ENCODE measurements at places on chromosomes 1 and 21. TPM values are rescaled to one million over a fixed set of nuclear protein-coding genes. Genes with fewer than 3 reads are reported as not detected.

CD2 gene
- total RNA-seq: 264 TPM

SH3BGR gene
- total RNA-seq: 4.0 TPM

TRPM2 gene
- total RNA-seq: 3.5 TPM

FCGR1A gene
- total RNA-seq: not detected

LCE1A gene
- total RNA-seq: not detected

G0S2 gene
- 139 TPM for total RNA-seq

AGT gene
- total RNA-seq: not detected

AIRE gene
- total RNA-seq: not detected

FALEC gene
- not detected for total RNA-seq

RIMKLA gene
- 1.2 TPM for total RNA-seq

ISG20L2 gene
- total RNA-seq: 28.7 TPM

CHODL gene
- not detected for total RNA-seq

ARHGAP29 gene
- 0.48 TPM for total RNA-seq

NEXN gene
- total RNA-seq: 1.9 TPM

OPRD1 gene
- not detected for total RNA-seq

ZNF683 gene
- not detected for total RNA-seq

CELA3B gene
- not detected for total RNA-seq

S100A8 gene
- not detected for total RNA-seq

GRCh38 chr1:244084763-244085162 lies 33.7 kb downstream of the ZBTB18 start:
- no peaks in the 10 kb centered on the region for H3K4me1 ChIP-seq
- no peak overlapping the region for H3K4me3 ChIP-seq
- no peak for DNase-seq
- no peaks in the 10 kb centered on the region for H3K27me3 ChIP-seq
- no peaks in the 10 kb centered on the region for H3K36me3 ChIP-seq

DNA sequence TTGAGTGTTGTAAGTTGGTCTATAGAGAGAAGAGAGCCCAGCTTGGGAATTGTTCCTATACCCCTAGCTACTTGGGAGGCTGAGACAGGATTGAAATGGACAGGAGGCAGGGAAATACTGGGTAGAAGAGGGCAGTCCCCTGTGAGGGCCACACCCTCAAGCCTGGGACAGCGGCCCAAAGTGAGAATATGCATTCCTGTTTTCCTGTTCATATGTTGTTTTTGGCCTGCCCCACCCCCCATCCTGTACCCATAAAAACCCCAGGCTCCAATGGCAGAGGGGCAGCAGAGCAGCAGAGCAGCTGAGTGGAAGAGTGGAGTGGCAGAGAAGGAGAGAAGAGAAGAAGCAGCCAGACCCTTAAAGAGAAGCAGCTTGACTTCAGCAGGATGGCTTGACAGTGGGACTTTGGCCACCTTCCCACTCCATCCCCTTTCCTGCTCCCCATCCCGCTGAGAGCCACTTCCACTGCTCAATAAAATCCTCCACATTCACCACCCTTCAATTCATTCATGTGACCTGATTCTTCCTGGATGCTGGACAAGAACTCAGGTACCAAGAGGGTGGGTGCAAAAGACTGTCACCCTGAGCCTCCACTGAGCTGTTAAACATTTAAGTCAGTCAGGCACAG lies 70.6 kb upstream of the PUM1 start:
- DNase-seq: no peak
- H3K4me1 ChIP-seq: no peaks in the 10 kb centered on the region
- no peak overlapping the region for H3K4me3 ChIP-seq
- H3K36me3 ChIP-seq: no peaks in the 10 kb centered on the region

DNA sequence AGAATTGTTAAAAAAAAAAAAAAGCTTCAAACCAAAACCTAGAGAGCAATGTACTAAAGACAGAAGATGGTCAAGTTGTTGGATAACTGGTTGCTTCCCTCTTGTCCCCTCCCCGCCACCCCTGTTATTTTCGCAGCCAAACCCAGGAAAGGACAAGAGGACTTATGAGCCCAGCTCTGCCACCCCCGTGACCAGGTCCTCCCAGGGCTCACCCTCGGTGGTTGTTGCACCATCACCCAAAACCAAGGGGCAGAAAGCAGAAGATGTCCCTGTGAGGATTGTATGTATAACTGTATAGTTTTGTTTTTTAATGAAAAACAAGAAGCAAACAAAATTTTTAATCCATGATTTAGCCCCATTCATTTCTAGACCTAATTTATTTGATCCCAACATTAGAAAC lies 69.4 kb downstream of the VPS26C start:
- H3K4me1 ChIP-seq: no peaks in the 10 kb centered on the region
- no peak for DNase-seq
- H3K27ac ChIP-seq: no peak overlapping the region

DNA sequence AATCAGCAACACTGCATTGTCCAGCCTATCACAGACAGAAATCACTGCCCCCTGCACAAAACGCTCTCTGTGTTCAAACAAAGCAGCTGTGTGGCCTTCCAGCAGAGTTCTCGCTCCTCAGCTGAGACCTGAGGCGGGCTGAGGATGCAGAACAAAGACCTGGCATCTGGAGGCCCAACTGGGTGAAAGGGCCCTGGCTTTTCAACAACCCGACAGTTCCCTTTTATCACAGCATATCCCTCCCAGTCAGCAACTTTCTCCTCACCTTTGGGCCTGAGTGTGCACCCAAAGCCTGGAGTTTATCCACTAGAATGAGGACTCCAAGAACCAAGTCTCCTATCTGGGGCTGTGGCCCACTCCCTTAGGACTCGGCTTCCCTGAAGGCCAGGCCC lies 42.6 kb upstream of the A3GALT2 start:
- no peak overlapping the region for H3K27ac ChIP-seq
- no peaks in the 10 kb centered on the region for H3K27me3 ChIP-seq
- H3K36me3 ChIP-seq: no peaks in the 10 kb centered on the region
- H3K4me1 ChIP-seq: no peaks in the 10 kb centered on the region
- H3K4me3 ChIP-seq: no peak overlapping the region
- no peak for DNase-seq

DNA sequence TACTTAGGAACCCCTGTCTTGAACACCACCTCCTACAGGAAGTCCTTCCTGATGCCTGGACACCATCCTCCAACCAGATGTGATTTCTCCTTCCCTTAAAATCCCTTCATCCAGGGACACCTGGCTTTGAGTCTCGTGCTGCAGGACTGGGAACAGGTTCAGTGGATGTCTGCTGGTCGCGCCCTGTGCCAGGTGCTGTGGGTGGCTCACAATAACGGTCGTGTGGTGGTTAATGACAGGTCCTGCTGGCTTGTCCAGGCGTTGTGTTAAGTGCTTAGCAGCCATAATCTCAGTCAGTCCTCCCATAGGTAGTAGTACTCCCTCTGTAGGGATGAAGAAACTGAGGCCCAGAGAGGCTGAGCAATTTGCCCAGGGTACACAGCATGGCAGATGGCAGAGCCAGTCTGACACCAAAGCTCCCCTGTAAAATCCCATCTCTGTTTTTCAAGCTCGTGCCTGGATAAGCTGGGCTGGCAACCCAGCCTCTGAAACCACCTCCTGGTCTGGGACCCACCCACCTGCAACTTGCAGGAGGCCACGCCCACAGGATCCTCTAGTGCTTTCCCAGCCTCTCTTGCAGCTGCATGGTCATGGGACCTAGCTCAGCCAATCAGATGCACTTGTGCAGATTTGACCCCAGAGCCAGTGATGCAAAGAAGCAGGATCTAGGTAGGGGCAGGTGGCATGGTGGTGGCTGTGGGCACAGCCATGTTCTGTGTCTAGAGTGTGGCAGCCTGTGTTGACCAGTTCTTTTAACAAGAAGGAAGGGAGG lies 106.0 kb upstream of the IFFO2 start:
- H3K27me3 ChIP-seq: peaks cover 4% of the 10 kb centered on the region
- no peaks in the 10 kb centered on the region for H3K36me3 ChIP-seq
- H3K4me3 ChIP-seq: no peak overlapping the region
- H3K4me1 ChIP-seq: no peaks in the 10 kb centered on the region
- no peak overlapping the region for H3K27ac ChIP-seq

DNA sequence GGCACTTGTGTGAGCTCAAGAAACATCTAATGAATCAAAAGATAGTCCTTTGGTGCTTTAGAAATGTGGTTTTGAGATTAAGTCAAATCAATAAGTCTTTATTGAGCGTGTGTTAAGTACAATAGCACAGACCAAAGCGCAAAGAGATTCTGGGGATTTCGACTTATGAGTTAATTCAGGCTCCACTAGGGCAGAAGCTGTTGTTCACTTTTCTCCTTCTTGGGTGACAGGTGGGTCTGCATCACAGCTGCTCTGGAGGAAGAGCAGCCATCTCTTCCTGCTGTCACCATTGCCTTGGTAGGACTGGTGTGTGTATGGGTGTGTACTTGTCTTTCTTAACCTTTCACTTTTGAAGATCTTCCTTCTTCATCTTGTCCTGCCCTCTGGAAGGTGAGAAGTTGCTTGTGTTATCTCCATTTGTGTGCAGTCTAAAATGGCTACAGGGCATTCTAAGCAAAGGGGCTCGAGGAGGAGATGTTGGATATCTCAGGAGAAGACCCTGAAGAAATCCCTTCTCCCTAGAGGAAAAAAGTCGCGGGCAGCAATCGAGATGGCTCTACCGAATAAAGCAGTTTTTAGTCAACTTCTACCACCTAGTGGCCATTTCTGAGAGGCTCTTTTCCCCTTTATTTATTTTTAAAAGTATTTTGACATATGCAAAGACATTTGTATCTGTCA lies 22.9 kb upstream of the DISC1 start:
- peak; percentile 42 for DNase-seq
- peak overlapping the region; percentile 85 for H3K4me3 ChIP-seq
- H3K36me3 ChIP-seq: no peaks in the 10 kb centered on the region
- H3K27me3 ChIP-seq: no peaks in the 10 kb centered on the region
- peak overlapping the region; percentile 74 for H3K27ac ChIP-seq

GRCh38 chr1:154859151-154859785 lies 10.8 kb downstream of the KCNN3 start:
- peak overlapping the region; percentile 27 for H3K27ac ChIP-seq
- peaks cover 17% of the 10 kb centered on the region for H3K4me1 ChIP-seq
- peaks cover 1% of the 10 kb centered on the region for H3K27me3 ChIP-seq
- no peaks in the 10 kb centered on the region for H3K36me3 ChIP-seq

DNA sequence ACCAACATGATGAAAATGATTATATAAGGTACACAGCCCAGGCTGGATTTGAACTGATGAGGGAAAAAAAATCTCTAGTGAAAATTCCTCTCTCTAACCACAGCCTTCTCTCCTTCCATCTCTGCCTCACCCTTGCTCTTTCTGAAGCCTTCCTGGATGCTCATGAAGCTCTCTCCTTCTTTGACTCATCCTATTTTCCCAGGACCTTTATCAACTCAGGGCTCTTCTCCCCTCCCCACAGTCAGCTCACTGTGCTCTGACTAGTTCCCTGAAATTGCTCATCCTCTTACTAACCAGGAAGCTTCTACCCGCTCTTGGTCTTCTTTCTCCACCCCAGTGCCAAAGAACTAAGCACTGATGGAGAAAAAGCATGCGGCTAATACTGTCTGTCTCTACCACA lies 46.4 kb upstream of the ERG start:
- H3K36me3 ChIP-seq: no peaks in the 10 kb centered on the region
- no peak overlapping the region for H3K4me3 ChIP-seq
- no peaks in the 10 kb centered on the region for H3K4me1 ChIP-seq
- DNase-seq: no peak
- peaks cover 4% of the 10 kb centered on the region for H3K27me3 ChIP-seq

- no peak overlapping the region for H3K4me3 ChIP-seq
- peaks cover 55% of the 10 kb centered on the region for H3K4me1 ChIP-seq
- H3K27me3 ChIP-seq: no peaks in the 10 kb centered on the region
- H3K27ac ChIP-seq: peak overlapping the region; percentile 12
- H3K36me3 ChIP-seq: peaks cover 16% of the 10 kb centered on the region
These were observed 69.2 kb downstream of the PRDM2 start for GRCh38 chr1:13769212-13769611.

DNA sequence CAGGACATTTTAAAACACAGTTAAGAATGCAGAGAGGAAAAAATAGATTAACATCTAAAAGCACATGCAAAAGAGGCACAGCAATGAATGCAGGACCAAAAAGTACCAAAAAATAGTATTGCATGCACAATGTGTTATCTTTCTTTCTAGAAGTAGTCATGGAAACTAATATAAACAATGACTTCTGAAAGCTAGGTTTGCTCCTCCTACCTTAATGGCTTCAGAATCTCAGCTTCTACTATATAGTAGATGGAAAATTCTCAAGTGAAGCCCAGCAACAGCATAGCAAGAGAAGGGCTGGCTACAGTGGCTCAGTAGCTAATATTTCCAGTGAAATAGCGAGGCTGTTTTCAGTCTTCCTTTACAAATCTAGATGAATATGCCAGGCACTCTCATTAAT lies 125.1 kb downstream of the CRB1 start:
- no peaks in the 10 kb centered on the region for H3K36me3 ChIP-seq
- H3K27ac ChIP-seq: no peak overlapping the region
- H3K4me3 ChIP-seq: no peak overlapping the region
- H3K27me3 ChIP-seq: no peaks in the 10 kb centered on the region

GRCh38 chr1:53604291-53604919 lies 134.6 kb downstream of the GLIS1 start:
- no peak overlapping the region for H3K4me3 ChIP-seq
- no peaks in the 10 kb centered on the region for H3K36me3 ChIP-seq
- peak; percentile 2 for DNase-seq

DNA sequence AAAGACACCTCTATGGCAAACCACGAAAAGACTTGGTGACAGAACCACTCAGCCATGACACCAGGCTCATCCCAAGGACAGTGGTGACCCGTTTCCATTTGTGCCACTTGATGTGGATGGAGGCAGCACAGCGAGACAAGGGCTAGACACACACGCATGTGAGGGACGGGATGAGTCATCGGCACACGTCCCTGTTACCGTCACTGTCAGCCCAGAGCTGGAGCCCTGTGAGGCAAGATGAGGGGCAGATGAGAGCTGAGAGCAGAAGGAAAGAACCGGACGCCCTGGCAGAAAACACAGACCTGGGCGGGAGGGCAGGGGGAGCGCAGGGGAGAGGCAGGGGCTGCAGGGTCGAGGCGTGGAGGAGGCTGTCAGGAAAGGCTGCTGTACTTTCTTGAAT lies 57.8 kb downstream of the SIK1 start:
- no peaks in the 10 kb centered on the region for H3K27me3 ChIP-seq
- no peaks in the 10 kb centered on the region for H3K4me1 ChIP-seq
- no peak for DNase-seq
- H3K4me3 ChIP-seq: no peak overlapping the region

GRCh38 chr1:31180338-31180737 lies 59.3 kb downstream of the NKAIN1 start:
- peaks cover 36% of the 10 kb centered on the region for H3K27me3 ChIP-seq
- no peaks in the 10 kb centered on the region for H3K36me3 ChIP-seq
- DNase-seq: no peak
- H3K4me1 ChIP-seq: peaks cover 8% of the 10 kb centered on the region
- H3K4me3 ChIP-seq: no peak overlapping the region

- no peaks in the 10 kb centered on the region for H3K27me3 ChIP-seq
- H3K4me3 ChIP-seq: no peak overlapping the region
- H3K36me3 ChIP-seq: no peaks in the 10 kb centered on the region
- no peak for DNase-seq
- H3K4me1 ChIP-seq: no peaks in the 10 kb centered on the region
These were observed 333.9 kb upstream of the ADAMTS5 start for GRCh38 chr21:27300770-27301169.

GRCh38 chr1:243554686-243555085 lies 295.4 kb downstream of the AKT3 start:
- no peaks in the 10 kb centered on the region for H3K27me3 ChIP-seq
- no peak for DNase-seq
- H3K4me1 ChIP-seq: peaks cover under 1% of the 10 kb centered on the region
